Activated CD8-positive, alpha-beta memory T cell treated with anti-CD3 and anti-CD28 coated beads for 24 hours (primary cell): ENCODE measurements at places on chromosomes 13 and 19.

DNA sequence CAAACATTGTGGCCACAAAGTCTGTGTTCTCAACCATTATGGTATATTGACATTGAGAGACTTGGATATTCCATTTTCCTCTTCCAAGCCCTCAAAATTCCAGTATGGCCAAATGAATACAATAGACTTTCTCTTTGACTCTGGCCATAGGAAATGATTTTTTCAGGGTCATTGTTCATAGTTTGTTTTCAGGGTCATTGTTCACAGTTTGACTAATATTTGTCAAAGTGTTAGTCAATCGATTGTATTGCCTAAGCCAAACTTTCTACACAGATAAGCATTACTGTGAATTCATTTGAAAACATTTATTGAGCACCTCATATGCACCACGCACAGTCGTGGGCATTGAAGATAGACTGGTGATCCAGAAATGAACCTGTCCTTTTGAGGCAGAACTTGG lies 22.9 kb upstream of the FAM216B start:
- no peak for DNase-seq

- DNase-seq: no peak
Measured at GRCh38 chr13:53357582-53357981, 329.0 kb downstream of the OLFM4 start.

- no peak for DNase-seq
Measured at GRCh38 chr13:75454497-75454896, 27.5 kb downstream of the TBC1D4 start.

- no peak for DNase-seq
Measured at GRCh38 chr19:23101241-23101640, 15.6 kb upstream of the ZNF730 start.

DNA sequence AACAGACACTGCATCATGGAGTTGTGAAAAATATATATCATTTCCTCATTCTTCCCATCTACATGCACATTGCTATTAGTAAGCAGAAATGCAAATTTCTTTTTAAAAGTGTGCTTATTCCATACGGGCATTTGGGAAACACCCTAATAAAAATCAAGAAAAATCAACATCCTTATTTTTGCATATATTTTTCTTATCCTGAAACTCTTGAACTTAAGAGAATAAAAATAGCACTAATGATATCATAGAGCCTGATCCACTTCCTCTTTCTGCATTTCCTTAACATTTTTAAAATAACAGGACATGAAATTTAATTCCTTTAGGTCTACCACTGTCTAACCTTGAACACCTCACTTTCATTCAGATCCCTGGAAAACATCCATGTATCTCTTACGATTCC lies 123.3 kb downstream of the VWA8 start:
- no peak for DNase-seq

DNA sequence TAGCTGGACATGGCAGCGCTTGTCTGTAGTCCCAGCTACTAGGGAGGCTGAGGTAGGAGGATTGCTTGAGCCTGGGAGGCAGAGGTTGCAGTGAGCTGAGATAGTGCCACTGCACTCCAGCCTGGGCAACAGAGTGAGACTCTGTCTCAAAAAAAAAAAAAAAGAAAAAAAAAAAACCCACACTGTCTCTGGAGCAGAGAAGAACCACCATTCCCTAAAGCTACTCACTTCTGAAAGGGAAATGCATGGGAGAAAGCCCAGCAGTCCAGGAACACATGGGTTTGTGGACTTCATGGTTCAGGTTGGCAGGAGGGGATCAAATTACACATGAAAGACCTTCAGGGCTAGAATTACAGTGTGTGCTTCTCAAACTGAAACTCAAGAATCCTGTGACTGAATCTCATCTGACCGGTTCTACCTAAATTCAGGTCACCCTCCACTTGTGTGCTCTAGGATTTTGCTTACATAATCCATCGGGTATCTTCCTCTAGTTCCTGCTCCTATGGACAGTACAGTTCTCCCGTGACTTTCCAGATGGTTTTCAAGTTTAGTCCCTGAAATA lies 30.2 kb upstream of the CPB2 start:
- no peak for DNase-seq

GRCh38 chr13:59513686-59514085 lies 650.0 kb downstream of the DIAPH3 start:
- no peak for DNase-seq

DNA sequence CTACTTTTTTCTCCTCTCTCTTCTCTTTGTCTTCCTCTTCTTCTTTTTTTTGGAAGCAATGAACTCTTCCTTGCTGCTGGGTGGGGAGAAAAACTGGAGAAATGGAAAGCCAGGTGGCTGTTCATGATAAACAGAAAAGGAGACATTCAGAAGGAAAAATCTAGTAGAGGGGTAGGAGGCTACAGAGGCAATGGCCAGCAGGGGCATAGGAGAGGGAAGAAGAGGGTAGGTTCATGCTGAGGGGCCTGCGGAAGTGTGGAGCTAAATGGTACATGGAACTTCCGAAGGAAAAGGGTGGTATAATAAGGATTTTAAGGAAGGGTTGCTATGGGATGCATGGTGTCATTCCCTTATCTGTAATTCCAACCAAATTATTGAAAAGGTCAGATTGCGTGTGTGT lies 17.5 kb upstream of the HS6ST3 start:
- no peak for DNase-seq

GRCh38 chr19:28949535-28949934 lies 263.4 kb downstream of the UQCRFS1 start:
- no peak for DNase-seq

- DNase-seq: no peak
Measured at GRCh38 chr13:82214341-82214740, 1667.9 kb downstream of the SLITRK1 start.

GRCh38 chr13:44756276-44756810 lies 180.2 kb upstream of the TSC22D1 start:
- no peak for DNase-seq

- DNase-seq: no peak
Measured at GRCh38 chr19:22610121-22610520, 24.0 kb upstream of the ZNF492 start.

GRCh38 chr19:22945560-22945959 lies 57.4 kb downstream of the ZNF728 start:
- no peak for DNase-seq

GRCh38 chr19:1082165-1082927 lies 12.8 kb downstream of the POLR2E start:
- peak; percentile 82 for DNase-seq

DNA sequence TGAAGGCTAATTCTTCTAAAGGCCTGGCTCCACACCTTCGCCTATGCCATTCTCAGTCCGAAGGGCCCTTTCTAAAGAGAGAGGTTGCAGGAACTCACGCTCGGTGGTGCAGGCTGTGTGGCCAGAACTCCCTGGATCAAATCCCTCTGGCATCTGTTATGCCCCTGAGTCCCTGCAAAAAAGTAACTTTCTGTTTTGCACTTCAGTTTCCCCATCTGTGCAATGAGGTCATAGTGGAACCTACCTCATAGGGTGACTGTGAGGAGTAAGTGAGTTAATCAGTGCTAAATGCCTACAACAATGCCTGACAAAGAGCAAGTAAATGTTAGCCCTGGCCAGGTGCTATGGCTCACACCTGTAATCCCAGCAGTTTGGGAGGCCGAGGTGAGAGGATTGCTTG lies 7.3 kb downstream of the IGSF23 start:
- no peak for DNase-seq

DNA sequence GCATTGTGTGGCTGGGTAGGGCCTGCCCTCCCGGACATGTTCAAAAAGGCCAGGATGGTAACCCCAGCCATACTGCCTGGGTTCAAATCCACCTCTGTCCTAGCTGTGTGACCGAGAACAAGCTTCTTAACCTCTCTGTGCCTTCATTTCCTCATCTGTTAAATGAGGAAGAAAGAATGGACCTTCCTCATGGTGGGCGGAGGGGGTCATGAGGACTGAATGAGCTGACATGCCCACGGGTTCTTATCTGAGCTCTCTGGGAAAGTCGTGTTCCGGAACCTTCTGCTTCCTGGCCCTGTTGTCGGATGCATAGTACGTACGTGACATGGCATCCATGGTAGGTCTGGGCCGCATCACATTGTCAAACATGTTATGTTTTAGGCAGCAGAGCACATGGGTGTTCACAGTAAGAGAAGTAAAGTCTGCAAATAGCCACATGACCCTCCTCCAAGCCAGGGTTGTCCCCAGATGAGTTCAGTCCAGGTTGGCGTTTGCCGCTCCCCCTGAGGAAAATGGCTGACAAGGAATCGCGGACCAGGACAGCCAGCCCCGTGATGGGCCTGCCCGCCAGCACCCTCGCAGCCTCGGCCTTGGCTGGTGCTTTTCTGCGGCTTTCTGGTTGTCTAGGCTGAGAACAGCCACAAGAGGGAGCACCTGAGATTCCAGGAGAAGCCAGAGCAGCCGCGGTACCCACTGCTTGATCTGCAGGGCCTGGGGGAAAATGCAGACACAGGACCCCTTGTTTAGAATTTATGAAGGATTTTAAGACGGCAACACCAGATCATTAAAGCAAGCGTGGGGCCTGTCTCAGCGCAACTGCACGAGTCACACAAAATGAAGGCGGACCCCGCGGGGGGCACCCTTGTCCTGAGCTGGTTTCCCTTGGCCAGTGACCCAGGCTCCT lies 2.4 kb upstream of the NTN5 start:
- peak; percentile 87 for DNase-seq

- DNase-seq: no peak
Measured at GRCh38 chr13:27770809-27771208, 21.5 kb upstream of the GSX1 start.

DNA sequence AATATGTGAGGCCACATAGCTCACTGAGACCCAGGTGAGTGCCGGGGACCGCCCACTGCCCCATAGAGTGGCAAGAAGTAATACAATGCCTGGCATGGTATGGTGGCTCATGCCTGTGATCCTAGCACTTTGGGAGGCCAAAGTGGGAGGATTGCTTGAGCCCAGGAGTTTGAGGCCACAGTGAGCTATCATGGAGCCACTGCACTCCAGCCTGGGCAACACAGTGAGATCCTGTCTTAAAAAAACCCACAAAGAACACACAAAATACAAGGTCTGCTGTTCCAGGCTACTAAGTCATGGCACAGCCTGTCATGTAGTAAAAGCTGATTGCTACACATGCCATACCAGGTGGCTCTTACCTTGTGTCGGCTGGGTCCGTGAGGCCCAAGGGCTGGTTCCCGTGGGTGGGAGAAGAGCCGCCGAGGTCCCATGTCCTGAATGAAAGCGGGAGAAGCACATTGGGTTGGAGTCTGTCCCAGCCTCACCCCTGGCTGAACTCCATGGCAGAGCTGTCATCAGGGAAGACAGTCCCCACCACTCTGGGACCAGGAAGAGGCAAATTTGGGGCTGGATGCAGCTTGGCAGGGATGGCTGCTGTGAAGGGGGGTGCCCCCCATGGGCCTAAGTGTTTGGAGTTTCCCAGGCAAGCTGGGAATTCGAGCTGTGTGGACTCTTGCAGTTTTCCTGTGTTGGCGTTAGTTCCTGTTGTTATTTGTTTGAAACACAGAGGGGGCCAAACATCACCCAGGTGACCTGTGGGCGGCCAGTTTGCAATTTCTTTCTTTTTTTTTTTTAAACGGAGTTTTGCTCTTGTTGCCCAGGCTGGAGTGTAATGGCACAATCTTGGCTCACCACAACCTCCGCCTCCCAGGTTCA lies 3.2 kb upstream of the FDX2 start:
- no peak for DNase-seq

GRCh38 chr19:374183-374885 lies 29.7 kb upstream of the MIER2 start:
- DNase-seq: peak; percentile 35

DNA sequence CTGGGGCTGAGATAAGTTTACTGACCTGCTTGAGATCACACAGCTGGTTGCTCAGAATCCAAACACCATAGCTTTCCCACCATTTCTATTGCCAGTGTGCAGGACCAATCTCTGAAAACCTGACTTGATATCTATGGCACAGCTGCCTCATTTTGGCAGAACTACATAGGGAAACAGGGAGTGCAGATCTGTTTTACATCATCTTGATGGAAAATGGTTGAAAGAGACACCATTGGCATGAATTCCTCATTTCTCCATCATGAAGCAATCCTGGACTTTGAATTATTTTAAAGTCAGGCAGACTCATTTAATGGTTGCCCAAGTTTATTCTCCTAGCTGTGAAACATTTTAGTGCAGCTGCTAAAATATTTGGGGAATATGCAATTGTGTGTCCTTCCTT lies 1628.2 kb upstream of the SLC10A2 start:
- DNase-seq: no peak

DNA sequence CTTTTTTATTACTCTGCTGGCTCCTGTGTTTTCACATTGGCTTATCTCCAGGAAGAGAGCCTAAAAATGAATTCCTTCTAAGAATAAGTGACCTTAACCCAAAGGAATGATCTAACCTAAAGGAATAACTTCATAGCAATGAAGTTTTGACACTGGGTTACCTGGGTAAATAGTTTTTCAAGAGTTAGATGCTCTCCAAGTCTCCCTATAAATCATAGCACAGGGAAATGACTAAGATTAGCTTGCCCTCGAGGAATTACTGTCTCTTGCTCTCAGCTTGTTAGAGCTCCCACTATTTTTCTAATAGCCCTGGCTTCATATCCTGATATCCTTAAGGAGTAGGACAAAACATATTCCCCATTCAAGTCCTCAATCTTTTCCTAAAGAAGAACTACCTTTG lies 66.3 kb downstream of the SPRY2 start:
- no peak for DNase-seq

- DNase-seq: peak; percentile 78
Measured at GRCh38 chr19:8515317-8515716, 1.4 kb upstream of the ZNF414 start.

DNA sequence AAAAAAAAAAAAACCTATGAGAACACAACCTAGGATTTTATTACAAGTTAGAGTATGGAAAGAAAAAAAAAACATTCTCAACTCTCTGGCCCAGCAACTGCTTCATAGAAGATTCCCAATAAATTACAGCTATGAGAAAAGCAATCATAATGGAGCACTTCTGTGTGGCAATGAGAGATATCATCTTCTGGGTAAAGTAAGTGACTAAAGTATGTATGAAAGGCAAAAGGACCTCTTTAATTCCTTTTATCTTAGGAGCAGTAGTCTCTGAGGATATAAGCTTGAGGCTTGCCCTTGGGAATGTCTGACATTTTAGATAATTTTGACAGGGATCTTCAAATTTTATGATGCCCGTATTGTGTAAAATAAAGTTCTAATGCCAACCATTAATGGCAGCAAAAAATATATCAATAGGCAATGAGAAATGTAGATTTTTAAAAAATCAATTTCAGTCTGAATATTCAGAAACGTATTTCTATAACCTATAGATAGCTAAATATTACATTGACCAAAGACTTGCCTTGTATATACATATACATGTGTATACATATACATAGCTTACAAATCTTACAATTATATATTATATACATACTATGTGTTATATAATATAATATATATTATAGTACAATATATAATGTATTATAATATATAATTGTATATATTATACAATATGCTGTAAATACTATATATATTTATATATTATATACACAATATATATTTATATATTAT lies 823.9 kb upstream of the SLITRK1 start:
- DNase-seq: no peak

- DNase-seq: no peak
Measured at GRCh38 chr19:55483706-55484592, 1.0 kb upstream of the NAT14 start.

- DNase-seq: no peak
Measured at GRCh38 chr13:94007072-94007471, 472.4 kb downstream of the DCT start.

GRCh38 chr13:67306742-67307141 lies 76.6 kb upstream of the PCDH9 start:
- no peak for DNase-seq

- no peak for DNase-seq
Measured at GRCh38 chr13:91318886-91319285, 28.6 kb upstream of the MIR17HG start.
